Stimulated activated CD4-positive, alpha-beta T cell treated with anti-CD3 and anti-CD28 coated beads, Interleukin-4, amount 100 ng/mL, for 4 hours (primary cell): ENCODE measurements at places on chromosomes 7 and 10.

DNA sequence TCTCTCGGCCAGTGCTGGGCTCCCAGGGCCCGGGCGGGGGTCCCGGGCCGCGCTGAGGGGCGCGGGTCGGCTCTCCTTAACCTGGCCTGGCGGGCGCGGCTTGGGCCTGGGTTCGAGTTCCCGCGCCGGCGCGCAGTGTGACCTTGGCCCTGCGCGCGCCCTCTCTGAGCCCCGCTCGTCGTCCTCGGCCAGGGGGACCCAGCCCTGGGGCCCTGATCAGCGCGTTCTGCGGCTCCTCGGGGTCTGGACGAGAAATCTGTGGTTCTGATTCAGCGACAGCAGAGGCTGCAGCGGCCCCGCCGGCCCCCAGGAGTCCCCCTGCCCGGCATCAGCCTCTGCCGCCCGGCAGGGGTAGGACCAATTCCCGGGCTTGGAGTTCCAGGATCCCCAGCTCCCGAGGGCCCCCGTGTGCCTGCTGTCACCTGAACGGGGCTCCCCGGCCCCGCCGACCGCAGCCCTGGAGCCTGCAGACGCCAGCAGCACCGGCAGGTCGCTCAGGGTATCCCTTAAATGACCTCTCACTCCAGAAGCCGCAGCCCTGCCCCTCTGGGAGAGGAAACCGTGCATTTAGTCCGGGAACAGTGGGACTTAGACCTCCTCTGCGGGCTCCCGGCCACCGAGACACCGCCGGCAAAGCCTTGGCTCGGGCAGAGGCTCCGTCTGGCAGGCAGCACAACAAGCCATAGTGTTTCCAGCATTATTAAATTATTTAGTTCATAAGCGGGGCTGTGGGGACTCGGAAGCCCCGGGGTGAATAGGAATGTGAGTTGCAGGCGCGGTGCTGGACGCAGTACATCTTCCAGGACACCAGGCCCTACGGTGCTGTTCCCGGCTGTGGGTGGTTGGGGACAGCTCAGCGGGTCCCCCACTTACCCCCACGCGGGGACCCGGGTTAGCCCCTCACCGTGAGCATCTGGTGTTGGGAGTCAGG, 572 bp downstream of the CHST12 start:
- no peak for DNase-seq

- no peak for DNase-seq
Observed at GRCh38 chr10:124480860-124481259, 19.2 kb downstream of the LHPP start.

DNA sequence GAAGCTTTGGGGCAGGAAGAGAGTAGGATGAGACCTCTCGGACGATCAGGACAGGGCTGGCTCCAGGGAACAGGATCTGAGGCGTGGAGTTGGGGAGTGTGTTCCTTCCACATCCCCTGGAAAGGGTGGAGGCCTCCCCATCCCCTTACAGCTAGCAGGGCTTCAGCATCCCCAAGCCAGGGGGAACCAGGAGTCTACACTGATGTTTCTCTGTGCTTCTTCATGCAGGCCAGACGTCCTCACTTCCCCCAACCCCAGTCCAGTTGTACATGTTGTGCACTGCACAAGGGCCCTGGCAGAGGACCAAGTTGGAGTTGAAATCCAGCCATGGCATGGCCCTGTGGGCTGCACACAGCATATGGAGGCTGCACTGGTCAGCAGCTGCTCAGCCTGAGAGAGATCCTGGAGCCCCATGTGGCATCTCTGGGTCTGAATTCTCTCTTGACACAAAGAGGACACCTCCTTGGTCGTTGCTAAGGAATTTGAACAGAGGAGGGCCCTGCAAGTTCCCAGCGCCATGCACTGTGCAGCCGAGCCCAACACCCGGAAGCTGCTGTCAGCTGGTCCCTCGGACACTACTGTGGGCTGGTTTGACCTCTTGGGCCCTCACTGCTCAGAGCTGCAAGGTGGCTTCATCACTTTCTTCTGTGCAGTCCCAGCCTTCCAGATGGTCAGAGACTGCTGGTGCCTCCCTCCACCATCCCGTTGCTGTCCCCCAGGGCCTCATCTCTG, 181.1 kb downstream of the DNAJB6 start:
- DNase-seq, result no peak

DNA sequence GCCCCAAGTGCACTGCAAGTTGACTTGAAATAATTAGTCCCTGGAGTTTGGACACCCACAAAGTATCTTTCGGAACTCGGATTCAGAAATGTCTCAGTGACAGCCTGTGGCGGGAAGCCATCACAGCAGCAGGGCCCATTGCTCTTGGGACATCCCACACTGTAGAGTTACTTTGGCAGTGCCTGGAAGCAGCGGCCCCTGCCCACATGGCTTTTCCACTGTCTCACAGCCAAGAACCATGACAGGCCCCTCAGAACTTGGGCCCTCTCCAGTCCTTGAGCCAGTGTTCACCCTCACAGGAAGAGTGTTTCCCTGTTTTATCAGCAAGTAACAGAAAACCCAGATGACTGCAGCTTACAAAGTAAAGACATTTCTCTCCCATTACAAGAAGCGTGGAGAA, 477.0 kb upstream of the GALNT17 start:
- no peak for DNase-seq

DNA sequence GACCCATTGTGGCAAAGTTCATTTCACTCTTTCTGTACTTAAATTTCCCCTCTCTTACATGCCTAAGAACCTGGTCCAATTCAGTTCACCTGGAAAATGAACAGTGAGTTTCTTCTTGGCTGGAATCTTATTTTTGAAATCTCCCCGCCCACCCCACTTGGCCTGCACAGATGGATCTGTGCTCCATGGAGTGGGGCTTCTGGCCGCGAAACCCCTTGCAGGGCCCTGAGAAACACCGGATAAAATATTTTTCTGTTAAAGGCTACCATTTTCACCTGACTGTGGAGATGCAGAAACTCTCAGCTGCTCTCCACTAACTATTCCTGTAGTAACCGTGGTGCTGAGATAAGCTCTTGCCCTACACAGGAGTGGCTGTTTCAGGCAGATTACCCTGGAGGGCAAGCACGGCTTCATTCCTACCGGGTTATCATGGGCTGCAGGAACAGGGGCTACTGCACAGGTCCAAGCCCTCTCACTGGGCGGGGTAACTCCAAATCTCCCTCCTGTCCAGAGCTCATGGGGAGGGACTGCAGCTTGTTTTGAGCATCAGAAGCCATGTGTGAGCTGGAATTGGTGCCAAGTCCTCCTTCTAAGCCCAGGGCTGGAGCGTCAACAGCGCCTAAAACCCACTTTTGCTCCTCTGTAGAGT, 118.9 kb downstream of the PRPF18 start:
- DNase-seq, result no peak

- no peak for DNase-seq
Observed at GRCh38 chr10:43238462-43238861, 28.4 kb downstream of the RASGEF1A start.

GRCh38 chr7:138400400-138400886, 59.6 kb upstream of the TRIM24 start:
- no peak for DNase-seq

- no peak for DNase-seq
Observed at GRCh38 chr10:5311617-5312016, 53.1 kb upstream of the UCN3 start.
